Fibroblast of lung (primary cell): ENCODE measurements at places on chromosomes 3 and 15. TPM values are rescaled to one million over a fixed set of nuclear protein-coding genes. Genes with fewer than 3 reads are reported as not detected.

The SH2D7 gene
- not detected in 2 replicates for total RNA-seq

The IL17RE gene
- 0.26 and 0.99 TPM in 2 replicates for total RNA-seq

The IL16 gene
- total RNA-seq, result 3.1 and 5.0 TPM in 2 replicates

The CNOT10 gene
- total RNA-seq, result 28.6 and 28.8 TPM in 2 replicates

The TMEM207 gene
- not detected in 2 replicates for total RNA-seq

The GOLGA6D gene
- total RNA-seq, result under 0.01 TPM in 1 of 2 replicates, not detected in the other

The SNTN gene
- not detected in 2 replicates for total RNA-seq
